Dorsolateral prefrontal cortex (tissue), 122 donors: ENCODE measurements at places on chromosomes 4 and X. TPM values are rescaled to one million over a fixed set of nuclear protein-coding genes. Genes with fewer than 3 reads are reported as not detected.
A peak's percentile ranks its signal among the peaks of the same experiment; 100 is the strongest.

- no peak for DNase-seq
These were observed 4.8 kb upstream of the SYNPO2 start for GRCh38 chr4:118883861-118884260.

DNA sequence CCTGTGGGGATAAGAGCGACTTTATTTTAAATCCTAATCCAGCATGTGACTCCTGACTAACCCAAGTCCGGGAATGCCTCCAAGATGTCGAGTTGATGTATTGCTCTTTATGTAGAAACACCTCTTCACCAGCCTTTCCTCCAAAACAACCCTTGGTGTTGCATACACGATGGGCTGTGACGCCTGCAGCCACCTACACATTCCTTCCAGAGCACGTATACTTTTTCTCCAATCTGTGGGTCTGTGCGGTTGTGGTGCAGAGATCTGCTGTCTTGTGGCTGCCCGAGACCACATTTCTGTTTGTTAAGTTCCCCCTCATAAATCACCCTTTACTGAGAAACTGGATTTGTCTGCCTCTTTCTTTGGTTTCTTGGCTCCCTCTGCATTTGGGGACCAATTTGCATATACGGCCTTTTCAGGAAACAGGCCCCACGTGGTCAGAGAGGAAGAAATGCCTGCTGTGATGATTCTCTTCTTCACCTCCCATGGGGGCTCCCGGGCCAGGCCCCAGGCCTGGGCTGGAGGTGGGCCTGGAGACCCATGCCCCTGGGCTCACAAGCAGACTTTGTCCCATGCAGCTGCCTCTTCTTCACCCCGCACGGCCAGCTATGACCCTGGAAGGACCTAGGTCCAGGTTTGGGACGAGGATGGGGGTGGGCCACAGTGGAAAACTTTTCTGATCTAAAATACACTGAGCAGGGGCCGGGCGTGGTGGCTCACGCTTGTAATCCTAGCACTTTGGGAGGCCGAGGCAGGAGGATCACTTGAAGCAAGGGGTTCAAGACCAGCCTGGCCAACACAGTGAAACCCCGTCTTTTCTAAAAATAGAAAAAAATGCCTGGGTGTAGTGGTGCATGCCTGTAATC is 21.4 kb upstream of the AFAP1 start:
- DNase-seq, result no peak

DNA sequence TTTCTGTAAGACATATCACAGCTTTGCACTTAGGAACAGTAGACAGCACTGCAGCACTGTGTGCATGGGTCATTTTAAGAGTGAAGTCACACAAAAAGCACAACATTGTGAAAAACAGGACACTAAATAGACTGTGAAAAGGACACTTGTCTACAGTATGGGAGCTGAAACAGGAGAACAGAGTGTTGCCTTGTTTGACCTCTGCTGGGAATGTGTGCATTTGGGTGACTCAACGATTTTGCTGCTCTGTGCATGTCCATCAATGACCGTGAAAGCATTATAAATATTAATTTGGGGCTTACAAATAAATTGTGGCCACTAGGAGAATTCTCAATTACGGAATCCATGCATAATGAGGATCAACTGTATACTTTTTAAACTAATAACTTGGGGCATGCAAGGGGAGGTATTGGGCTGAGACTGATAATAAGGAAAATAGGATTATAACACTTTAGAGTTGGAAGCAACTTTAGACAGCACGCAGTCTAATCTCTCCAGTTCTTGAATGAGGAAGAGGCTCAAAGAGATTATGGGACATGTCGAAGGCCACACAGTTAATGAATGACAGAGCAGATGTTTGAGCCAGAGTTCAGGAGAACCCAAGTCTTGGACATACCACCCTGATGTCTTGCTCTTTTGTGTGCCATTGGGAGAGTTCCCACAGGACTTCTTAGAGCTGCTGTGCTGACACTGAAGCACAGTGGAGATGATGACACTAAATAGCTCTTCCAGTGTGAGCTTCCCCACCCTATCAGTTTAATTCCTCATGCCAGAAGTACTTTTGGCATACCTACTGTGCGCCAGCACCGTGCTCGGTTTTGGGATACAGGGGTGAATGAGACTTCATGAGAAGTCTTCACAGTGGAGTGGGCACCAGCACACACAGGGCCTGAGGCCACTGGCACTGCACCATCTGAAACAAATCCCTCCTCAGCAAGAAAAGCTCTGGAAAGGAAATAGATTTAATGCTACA is 79.3 kb downstream of the FRAS1 start:
- DNase-seq, result no peak

DNA sequence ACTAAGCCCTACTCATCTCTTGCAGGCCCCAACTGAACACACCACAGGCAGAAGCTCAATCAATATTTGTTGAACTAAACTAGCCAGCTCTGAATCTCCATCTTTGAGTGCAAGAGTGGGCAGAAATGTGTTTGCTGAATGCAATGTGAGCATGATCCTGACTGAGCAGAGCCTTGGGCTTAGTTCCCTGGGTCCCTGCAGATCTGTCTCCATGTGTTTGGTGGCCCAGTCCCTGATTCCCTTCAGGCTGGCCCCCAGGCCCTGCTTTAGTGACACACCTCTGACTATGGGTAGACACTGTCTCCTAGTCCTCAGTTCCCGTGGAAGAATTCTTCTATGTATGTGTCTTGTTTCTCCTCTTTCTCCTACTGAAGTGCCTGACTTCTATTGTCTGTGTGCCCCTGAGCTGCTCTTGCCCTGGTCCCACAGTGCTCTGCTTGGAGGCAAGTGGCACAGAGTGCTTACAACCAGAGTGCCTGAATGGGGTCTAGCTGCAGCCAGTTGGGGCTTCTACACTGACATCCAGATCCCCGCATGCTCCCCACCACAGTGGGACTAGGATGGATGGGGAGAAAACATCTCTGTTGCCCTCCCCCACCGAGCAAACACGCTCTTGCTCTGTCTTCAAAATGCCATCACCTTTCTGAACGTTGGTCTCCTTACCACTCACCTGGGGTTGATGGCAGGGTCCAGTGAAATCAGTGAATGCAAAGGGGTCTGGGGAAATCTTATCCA is 9.3 kb downstream of the PJA1 start:
- DNase-seq, result no peak

DNA sequence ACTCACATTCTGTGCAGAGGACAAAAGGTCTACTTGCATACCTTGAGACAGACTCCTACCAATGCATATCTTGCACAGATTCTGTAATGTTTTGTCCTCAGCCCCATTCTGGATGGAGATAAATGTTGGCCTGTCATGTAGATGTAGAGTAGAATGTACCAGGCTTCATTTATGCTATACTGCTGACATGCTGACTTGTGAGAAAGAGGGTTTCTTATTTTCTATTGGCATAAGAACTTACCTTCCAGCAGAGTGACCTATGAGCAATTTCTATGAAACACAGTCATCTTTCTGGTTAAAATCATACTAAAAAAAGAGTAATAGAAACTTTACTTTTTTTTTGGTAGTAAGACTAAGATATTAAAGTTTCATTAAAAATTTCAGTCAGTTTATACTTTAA is 17.2 kb downstream of the SLC4A4 start:
- no peak for DNase-seq

GRCh38 chr4:157004279-157005161 is 32.9 kb upstream of the PDGFC start:
- DNase-seq, result no peak

GRCh38 chrX:155880586-155881157 is 473 bp upstream of the VAMP7 start:
- no peak for DNase-seq

GRCh38 chr4:21366840-21367239 is 581.7 kb downstream of the KCNIP4 start:
- DNase-seq, result no peak

DNA sequence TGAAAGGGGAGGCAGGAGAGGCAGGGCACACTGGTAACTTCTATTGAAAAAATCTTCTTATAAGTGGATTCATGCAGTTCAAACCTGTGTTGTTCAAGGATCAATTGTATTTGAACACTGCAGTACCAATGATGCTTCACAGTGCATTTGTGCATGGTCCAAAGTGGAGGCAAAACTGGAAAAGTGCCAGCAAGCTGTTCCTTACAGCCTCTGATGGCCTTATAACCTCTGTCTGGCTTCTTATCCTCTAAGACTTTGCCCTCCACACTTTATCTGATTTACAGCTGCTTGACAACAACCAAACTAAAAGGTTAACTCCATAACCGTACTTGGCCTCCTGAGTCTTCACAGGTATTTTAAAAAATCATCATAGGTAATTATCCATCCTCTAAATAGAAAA is 40.4 kb downstream of the MAGEB17 start:
- DNase-seq, result no peak

- no peak for DNase-seq
These were observed 203.7 kb downstream of the NSUN7 start for GRCh38 chr4:40953283-40954087.

- no peak for DNase-seq
These were observed 2.5 kb downstream of the VBP1 start for GRCh38 chrX:155218777-155219176.

DNA sequence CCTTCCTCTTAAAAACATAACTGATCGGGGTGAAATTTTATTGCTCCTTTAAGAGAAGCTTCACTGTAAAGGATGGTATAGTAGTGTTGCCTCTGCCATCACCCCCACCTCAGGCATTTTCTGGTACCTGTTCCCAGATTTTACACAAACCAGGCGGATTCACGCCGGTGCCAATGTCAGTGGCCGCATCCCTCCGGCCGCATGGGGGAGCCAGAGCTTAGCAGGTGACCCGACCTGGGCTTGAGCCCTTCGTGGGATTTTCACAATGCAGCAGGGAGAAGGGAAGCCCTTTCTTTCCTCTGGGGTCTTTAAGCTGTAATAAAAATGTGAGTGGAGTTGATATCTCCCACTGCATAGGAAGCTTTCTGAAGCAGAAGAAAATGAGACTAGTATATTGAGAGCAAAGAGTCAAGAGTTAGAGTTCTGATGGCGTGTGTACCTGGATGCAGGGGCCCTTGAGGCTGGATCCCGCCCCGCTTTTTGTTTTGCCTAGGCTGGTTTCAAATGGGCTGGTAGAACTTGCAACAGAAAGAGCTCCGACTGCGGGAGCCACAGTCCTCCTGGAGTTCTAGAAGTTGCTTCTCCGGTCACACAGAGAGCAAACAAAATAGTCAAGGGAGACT is 59.4 kb downstream of the POLR2B start:
- DNase-seq, result peak; percentile 18

GRCh38 chrX:10176121-10177003 is 19.6 kb downstream of the CLCN4 start:
- DNase-seq, result no peak

DNA sequence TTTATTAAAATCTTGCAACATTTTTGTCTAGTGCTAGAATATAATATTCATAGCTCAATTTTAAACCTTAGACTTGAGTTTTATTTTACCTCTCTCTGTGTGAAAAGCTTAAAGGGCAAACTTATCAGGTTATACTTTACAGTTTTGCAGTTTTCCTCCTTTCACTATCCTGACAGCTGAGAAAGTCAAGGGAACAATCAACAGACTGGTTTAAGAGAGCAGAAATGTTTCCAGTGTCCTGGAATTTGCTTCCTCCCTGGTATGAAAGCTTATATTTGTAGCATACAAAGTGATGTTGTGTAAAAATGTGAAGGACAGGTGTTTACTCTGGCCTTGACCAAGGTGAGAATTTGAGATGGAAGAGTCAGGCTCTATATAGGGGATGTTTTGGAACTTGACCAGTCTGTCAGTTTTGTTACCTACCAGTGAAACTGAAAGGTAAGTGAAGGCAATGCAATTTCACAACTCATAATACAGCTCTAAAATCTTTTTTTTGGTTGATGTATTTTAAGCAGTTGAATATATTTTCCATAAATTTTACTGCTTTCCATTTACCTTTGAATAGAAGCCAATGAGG is 64.6 kb downstream of the FHIP1A start:
- DNase-seq, result no peak

DNA sequence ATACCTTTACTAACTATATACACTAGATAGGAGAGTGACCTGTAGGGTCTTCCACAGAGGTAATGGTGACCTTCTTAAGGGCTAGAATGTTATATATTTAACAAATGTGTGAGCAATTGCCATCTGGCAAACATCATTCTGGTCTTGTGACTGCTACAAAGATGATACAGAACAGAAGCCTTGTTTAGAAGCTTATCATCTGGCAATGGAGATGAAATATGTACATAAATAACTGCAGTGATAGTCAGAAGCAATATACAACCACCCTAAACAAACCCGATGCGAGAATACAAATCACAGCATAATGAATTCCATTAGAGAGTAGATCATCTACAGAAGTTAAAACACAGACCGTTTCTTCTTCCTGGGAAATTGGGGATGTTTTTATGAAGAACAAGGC is 952.7 kb upstream of the SLIT2 start:
- DNase-seq, result no peak

- DNase-seq, result no peak
These were observed 46.1 kb downstream of the CXorf58 start for GRCh38 chrX:23953908-23954269.

- no peak for DNase-seq
These were observed 9.2 kb upstream of the CITED1 start for GRCh38 chrX:72314881-72315280.

DNA sequence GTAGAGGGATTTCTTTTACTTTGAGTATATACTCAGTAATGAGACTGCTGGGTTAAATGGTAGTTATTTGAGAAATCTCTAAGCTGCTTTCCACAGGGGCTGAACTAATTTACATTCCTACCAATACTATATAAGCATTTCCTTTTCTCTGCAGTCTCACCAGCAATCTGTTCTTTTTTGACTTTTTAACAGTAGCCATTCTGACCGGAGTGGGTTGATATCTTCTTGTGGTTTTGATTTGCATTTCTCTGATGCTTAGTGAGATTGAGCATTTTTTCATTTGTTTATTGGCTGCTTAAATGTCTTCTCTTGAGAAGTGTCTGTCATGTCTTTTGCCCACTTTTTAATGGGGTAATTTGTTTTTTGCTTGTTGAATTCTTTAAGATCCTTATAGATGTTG is 43.3 kb downstream of the SPCS3 start:
- no peak for DNase-seq

DNA sequence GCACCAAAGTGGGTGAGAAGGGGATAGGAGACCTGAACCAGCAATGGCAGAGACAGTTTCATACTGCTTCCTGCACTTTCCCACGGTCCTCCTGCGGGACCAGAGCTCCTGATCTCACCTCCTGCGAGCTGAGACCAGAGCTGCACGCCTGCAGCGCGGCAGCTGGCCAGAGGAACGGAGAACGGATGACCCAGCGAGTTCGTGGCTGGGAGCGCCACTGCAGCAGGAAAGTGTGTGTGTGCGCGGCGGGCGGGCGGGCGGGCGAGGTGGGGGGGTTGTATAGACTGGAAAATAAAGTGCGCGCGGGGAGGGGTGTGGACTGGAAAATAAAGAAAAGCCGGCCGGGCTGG is 16.5 kb downstream of the MCF2 start:
- no peak for DNase-seq

The FHIP1A gene
- total RNA-seq, result 4.4 TPM

The PDLIM3 gene
- 15.7 TPM for total RNA-seq

The RNF175 gene
- 35.6 TPM for total RNA-seq

The MAGEB10 gene
- not detected for total RNA-seq

The ZNF185 gene
- 6.6 TPM for total RNA-seq

The CCDC110 gene
- total RNA-seq, result 4.4 TPM
